ENCODE measurements at places on chromosomes 6 and 20.

DNA sequence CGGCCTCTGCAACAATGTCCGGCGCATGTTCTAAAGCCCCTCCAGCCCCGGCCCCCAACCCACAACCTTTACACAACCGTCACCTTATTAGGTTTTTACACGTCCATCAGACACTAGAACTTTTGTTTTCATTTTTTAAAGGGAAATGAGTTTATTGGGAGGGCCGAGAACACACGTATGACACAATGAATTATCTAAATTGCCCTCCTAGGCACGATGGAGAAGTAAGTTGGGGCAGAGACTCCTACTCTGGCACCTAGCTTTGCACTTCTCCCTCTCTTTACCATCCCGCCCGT lies 1.2 kb upstream of the DLL1 start:
- no peak for DNase-seq
- peak overlapping the region; percentile 77 for H3K27ac ChIP-seq

DNA sequence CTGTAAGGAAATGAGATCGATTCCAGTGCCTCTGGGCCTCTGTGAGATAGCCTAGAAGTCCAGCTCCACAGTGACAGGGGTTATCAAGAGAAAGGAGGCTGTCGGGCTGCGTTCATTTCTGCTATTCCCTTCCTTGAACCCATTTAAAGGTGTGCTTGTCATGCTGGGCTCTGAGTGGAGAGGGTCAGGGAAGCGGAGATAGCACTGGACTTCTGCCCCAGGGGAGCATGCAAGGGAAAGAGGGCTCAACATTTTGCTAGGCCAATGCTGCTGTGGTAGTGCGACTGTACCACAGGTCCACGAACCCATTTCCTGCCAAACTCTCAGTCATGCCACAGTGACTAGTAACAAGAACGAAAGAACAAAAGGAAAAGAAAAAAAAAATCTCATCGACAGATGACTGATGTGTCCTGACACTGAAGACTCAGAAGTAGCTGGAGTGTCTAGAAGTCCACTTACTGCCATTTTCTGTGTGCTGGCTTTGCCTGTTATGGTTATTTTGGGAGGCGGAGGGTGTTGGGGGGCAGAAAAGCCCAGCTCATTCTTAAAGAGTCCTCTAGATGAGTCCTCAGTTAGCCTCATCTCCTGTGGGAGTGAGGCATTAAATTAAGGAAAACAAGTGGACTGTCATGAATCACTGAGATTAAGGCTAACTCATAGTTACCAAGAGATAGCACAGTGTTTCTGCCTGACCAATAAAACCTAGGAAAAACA lies 8.1 kb downstream of the NEDD9 start:
- H3K4me1 ChIP-seq: no peaks in the 10 kb centered on the region
- no peak overlapping the region for H3K4me3 ChIP-seq
- no peaks in the 10 kb centered on the region for H3K36me3 ChIP-seq
- H3K27ac ChIP-seq: peak overlapping the region; percentile 83

GRCh38 chr6:160349020-160349441 lies 853 bp downstream of the SLC22A3 start:
- no peak for DNase-seq
- H3K27ac ChIP-seq: no peak overlapping the region
- H3K4me1 ChIP-seq: no peaks in the 10 kb centered on the region
- H3K36me3 ChIP-seq: no peaks in the 10 kb centered on the region

DNA sequence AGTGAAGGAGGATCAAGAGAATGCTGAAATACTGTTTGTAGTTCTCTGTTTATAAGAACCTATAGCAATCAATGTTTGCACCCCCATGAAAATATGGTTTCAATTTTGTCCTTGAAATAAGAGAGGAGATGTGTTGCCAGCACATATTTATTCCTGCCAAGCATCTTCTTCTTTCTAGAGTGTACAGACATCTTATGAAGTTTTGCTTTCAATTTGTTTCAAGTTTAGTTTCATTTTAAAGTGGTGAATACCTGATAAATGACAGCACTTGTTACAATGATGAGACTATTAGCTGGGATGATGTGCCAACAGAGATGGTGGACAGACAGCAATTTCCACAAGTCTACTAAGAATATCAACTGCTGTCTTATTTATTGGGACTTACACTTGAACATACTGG lies 39.2 kb upstream of the CENPW start:
- H3K4me1 ChIP-seq: no peaks in the 10 kb centered on the region
- H3K36me3 ChIP-seq: no peaks in the 10 kb centered on the region
- no peaks in the 10 kb centered on the region for H3K27me3 ChIP-seq
- H3K27ac ChIP-seq: no peak overlapping the region

DNA sequence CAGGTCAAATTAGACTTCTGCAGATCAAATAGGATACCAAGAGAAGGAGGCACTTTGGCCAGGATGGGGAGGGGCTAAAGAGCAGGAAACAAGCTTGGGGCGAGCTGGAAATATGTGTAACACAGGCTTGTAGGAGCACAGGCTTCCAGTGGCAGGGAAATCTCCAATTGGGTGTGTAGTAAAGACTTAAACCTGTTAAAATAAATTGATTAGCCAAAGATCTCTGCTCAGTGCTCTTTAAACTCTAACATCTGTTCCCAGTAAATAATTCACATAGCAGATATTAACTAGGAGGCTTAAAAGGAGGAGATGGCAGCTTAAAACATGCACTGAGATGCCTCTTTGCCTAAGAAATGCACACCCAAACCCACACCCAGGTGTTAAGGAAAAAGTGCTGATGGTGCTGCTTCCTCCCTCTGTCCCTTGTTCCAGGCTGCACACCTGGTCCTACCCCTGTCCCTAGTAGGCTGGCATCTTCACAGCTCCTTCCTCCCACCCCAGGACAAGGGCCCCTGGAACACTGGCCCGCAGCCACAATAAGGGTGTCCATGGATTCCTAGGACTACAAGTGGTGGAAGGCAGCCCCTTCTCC lies 93.5 kb upstream of the MLN start:
- DNase-seq: no peak
- H3K27ac ChIP-seq: peak overlapping the region; percentile 35
- no peak overlapping the region for H3K4me3 ChIP-seq
- H3K4me1 ChIP-seq: peaks cover 4% of the 10 kb centered on the region
- no peaks in the 10 kb centered on the region for H3K27me3 ChIP-seq

Data from breast epithelium (tissue), 4 donors.